ENCODE measurements at places on chromosomes 1 and 21. TPM values are rescaled to one million over a fixed set of nuclear protein-coding genes. Genes with fewer than 3 reads are reported as not detected.

DNA sequence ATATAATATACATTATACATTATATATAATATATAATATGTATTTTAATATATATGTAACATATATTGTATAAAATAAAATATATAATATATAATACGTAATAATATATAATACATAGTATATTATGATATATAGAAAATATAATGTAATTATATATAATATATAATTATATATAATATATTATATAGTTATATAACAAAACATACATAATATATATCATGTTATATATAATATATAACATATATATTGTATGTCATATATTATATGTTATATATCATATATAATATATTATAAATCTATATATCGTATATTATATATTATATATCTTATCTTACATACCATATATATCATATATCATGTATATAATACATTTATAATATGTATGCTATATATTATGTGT lies 248.2 kb upstream of the TPTE start:
- DNase-seq, result no peak

DNA sequence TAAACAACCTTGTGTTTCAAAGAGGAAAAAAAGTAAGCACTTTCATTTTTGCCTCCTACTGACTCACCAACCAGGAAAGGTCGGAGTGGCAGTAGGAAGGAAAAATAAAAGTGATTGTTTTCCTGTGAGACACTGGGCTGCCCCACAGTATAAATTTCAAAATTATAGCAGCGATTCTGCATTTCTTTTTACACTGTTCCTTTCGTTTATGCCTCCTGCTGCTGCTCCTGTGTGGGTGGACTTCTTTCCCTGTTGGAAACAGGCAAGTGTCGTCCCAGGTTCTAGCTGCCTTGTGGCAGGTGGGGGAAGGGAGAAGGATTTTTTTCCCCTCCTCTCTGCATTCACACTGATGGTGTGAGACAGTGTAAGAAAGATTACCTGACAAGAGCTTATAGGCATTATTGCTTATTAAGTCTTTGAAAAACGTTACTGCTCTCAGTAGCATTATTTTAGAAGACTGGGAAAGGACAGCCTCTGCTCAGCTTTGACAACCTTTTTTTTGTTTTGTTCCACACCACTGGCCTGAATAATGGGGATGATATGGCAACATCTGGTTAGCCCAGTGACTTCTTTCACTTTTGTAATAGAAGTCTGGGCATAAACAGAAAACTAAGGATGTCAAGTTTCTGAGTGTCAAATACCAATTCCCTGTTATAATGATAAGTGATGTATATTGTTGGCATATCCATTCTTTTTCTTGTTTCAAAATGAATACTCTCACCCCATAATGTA lies 77.9 kb downstream of the NEK7 start:
- peak; percentile 12 for DNase-seq

DNA sequence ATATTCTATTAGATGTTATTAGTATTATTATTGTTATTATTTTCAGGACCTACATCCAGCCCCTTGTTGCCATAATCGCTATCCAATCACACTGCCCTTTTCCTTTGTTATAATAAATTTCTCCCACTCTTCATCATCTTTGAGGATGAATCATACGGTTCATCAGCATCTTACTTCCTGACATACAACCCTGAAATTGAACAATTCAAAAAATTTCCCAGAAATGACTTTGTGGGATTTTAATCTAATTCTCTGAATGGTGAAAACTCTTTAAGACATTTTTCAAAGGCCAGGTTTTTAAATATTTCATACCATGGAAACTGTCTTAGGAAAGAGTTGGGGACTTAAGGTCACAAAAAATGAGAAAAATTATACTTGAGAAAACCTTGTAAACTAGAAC lies 353.5 kb downstream of the ST6GALNAC3 start:
- DNase-seq, result no peak

DNA sequence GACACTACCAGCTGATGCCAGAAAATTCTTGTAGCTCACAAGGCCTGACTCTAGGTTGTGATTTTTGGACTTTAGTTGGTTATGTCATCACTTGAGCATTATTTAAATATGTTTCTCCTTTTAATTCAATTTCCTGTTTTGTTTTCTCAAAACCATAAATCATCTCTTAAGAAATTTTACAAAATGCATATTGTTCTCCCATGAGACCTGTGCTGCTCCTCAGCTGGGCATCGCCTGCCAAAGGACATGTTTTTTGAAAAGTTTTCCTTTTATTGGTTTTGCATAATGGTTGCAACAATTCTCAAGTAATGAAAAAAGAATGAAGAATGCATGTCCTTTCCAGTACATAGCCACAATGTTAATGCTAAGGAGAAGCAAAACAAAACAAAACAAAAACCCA lies 204.7 kb upstream of the LYPLAL1 start:
- DNase-seq, result no peak

- DNase-seq, result no peak
These were observed 295.2 kb downstream of the HLX start for GRCh38 chr1:221174330-221174993.

GRCh38 chr1:9317591-9318417 lies 25.1 kb downstream of the SPSB1 start:
- peak; percentile 45 for DNase-seq

DNA sequence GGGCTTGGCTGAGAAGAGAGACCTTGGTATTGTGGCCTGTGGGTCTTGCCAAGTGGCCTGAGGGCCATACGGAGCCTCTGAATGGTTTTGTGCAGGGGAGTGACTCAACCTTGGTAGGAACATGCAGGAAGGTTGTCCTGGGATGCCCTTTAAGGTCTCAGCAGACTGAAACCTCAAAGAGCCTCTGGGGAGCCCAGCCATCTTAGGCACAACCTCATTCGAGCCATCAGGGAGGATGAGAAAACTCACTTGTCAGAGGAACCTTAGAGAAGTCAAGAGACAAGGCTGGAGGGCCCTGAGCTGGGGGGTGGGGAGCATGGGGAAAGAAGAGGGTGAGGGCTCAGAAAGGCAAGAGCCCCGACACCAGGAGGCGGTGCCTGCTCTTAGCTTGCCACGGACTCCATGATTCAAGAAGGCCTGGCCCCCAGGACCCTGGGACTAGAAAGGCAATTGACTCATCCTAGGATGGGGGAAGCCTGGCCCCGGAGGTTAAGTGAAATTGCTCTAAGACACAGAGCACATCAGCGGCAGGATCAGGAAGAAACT lies 13.0 kb downstream of the IFI6 start:
- peak; percentile 11 for DNase-seq

GRCh38 chr1:152141971-152142584 lies 16.9 kb downstream of the RPTN start:
- DNase-seq, result peak; percentile 88

- peak; percentile 94 for DNase-seq
These were observed at the start of gene RRP15 for GRCh38 chr1:218284917-218285635. TSS of gene RRP15 (plus strand) at chr1:218285293. CDS start at chr1:218285317, 24 bp downstream.

The SOAT1 gene
- 2.3 TPM for total RNA-seq

GRCh38 chr1:22704440-22705067 lies 6.1 kb upstream of the EPHB2 start:
- DNase-seq, result peak; percentile 85

DNA sequence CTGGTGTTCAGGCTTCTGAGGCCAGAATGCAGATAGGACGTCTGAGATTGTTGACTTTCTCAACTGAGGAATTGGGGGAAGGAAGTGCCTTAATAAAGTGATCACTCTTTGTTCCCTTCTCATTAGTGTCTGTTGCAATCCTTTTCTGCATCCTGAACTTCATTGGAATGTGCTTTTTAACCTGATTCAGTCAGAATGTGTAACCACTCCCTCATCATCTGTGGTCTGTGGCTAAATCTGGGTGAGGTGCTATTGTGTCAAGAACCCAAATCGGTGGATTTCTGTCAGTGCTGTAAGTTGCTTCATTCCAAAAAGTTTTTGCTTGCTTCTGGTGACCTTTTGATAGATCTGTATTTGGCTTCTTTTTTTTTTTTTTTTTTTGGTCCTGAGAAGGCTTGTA lies 38.2 kb downstream of the ARID1A start:
- no peak for DNase-seq

DNA sequence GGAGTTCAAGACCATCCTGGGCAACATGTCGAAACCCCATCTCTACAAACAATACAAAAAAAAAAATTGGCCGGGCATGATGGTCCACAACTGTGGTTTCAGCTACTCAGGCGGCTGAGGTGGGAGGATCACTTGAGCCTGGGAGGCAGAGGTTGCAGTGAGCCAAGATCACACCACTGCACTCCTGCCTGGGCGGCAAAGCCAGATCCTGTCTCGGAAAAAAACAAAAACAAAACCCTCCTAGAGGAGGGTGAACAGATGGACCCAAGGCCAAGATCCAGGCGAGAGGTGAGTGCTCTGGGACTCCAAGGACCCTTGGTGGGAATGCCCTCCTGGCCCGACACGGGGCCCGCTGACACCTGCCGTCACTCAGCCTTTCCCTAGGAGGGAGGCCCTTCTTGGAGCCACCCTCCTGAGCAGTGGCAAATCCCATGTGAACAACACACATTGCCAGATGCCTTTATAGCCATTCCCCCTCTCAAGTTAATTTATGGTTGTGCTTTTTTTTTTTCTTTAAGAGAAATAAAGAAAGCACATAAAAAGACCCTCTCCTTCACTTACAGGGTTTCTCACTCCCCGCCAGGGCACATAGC lies 380 bp downstream of the TFF2 start:
- DNase-seq, result no peak

The GBP5 gene
- 0.03 TPM for total RNA-seq

DNA sequence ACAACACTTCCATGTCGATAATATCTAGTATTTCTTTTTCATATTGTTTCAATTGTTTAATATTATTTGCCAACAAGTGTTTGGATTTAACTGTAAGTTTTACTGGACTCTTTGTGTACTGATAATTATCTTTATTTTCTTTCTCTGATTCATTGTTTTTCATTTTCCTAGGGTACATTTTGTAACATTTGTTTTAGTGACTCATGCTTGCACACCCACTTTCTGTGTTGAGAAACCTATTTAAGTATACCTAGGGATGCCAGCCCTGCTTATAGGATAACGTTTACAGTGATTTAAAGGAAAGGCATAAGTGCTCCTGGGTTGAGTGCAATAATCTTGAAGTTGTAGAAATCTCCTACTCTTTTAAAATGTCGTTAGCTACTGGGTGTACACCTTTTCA lies 1386.0 kb upstream of the ADGRL4 start:
- DNase-seq, result peak; percentile 75

All from HT-29 (cell line).